ENCODE measurements at places on chromosomes 5 and 9. TPM values are rescaled to one million over a fixed set of nuclear protein-coding genes. Genes with fewer than 3 reads are reported as not detected.

SPINK14 gene
- not detected for total RNA-seq

GARNL3 gene
- total RNA-seq: 6.4 TPM

CRHBP gene
- 0.17 TPM for total RNA-seq

CDKN2B-AS1 gene
- 7.6 TPM for total RNA-seq

TPM2 gene
- total RNA-seq: 696 TPM

OCLN gene
- 2.3 TPM for total RNA-seq

CAVIN4 gene
- total RNA-seq: 1.5 TPM

STPG3 gene
- total RNA-seq: not detected

SGCD gene
- 67.5 TPM for total RNA-seq

All from fibroblast of lung (primary cell).